ENCODE measurements at places on chromosomes 2 and 18. TPM values are rescaled to one million over a fixed set of nuclear protein-coding genes. Genes with fewer than 3 reads are reported as not detected.

- no peak for DNase-seq
Observed at GRCh38 chr2:1609485-1610095, 134.7 kb downstream of the PXDN start.

- DNase-seq: no peak
Observed at GRCh38 chr2:23211987-23212583, 172.9 kb upstream of the KLHL29 start.

- no peak for DNase-seq
Observed at GRCh38 chr18:63005306-63005705, 290.0 kb downstream of the PHLPP1 start.

GRCh38 chr2:152588998-152589397, 128.3 kb downstream of the PRPF40A start:
- no peak for DNase-seq

DNA sequence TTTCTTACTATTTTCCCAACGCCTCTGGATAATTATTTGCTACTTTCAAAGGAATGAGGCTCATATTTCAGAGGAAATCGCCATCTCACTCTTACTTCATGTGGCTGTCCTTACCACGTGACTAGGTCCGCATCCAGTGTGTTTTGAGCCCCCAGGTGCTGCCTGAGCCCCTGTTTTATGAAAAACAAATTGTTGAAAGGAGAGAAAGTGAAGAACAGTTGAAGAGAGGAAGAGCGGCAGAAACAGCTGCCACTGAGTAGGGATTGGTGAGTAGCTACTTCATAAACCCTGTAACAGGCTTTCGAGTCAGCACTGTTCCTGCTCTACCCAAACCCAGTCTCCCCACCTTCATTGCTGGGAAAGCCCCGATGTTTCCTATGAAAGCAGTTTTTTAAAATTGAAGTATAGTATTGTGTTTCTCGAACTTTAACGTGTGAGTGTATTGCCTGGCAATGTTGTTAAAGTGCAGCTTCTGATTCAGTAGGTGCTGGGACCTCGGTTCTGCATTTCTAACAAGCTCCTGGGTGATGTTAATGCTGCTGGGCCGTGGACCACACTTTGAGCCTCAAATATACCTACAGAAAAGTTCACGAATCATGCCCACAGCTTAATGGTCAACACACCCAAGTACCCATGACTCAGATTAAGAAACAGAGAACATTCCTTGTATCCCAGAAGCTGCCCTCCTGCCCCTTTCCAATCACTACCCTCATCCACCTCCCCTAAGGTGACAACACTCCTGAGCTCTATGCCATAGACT, 39.7 kb downstream of the TMEM177 start:
- no peak for DNase-seq

DNA sequence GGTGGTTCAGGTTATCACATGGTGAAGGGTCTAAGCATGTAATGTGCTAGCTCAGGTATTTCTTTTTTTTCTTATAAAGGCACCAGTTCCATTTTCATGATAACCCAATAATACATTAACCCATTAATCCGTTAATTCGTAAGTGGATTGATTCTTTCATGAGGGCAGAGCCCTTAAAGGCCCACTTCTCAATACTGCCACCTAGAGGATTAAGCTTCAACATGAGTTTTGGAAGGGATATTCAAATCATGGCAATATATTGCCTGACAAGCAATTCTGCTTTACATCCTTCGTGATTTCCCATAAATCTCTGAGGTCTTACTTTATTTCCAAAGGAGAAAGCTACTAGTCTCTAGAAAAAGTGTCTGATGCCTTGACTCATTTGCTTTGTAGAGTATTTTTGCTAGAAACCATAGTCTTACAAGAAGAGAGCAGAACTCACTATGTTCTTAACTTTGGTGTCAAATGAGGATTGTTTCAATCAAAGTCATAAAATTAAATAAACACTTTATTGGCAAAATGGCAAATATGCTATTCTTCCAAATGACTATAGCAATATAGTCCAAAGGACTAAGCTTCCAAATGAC, 271.3 kb downstream of the KCNS3 start:
- DNase-seq: no peak

DNA sequence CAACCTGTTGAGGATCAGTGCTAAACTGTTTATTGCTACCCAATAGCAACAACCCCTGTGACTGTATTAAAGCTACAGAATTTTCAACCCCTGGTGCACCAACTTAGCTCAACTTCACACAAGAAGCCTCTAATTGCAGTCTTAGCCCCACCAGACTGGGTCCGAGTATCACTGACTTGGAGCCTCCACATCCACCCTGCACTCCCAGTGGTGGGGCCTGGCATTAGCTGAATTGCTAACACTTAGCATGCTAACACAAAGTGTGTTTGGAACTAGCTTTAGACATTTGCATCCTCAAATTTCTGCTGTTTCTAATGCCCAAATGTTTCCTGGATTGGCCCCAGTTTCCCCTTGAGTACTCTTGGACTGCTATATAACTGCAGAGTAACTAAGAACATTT, 298.6 kb downstream of the AGPS start:
- DNase-seq: no peak

Gene PROKR1
- total RNA-seq: not detected

Gene TUBA4B
- total RNA-seq: not detected

Gene ALLC
- total RNA-seq: not detected

Gene SERPINB13
- total RNA-seq: not detected
